Iris pigment epithelial cell (primary cell): ENCODE measurements at places on chromosomes 16 and 17.

GRCh38 chr17:56896968-56897359, 16.9 kb downstream of the TRIM25 start:
- no peak for DNase-seq

- no peak for DNase-seq
Observed at GRCh38 chr17:77328823-77329740, 188.3 kb downstream of the SEC14L1 start.

GRCh38 chr17:80494547-80494946, 18.1 kb upstream of the NPTX1 start:
- DNase-seq: no peak

GRCh38 chr17:39576187-39576586, 31.5 kb downstream of the NEUROD2 start:
- no peak for DNase-seq

DNA sequence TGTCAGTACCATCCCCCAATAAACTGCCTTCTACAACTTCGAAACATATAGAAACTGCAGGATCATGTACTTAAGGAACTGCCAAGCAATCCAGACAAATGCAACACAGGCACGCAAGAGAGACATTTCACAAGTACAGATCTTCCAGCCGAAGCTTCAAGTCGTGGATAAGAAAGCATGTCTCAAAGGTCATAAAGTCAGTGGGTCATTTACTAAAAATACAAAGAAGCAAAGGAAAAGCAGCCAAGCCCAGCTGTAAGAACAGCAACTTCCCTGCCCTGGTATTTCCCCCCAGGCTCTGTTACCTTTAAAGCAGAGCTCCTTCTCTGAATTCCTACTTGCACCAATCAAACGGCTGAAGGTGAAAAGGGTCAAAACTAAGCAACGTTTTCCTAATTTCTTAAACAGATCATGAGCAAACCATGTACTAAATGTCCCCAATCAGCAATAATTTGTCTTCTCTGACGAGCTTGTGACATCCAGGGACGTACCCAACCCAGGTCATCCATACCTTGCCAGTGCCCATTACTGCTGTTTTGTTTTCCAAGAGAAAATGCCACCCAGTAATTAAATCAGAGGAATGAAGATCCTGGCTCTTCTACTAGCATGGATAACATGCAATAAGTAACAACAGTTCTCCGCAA, 1.7 kb downstream of the AKTIP start:
- peak; percentile 50 for DNase-seq

- no peak for DNase-seq
Observed at GRCh38 chr16:27786221-27786922, 236.4 kb downstream of the KATNIP start.

GRCh38 chr16:4212934-4213296, 29.0 kb downstream of the SRL start:
- DNase-seq: peak; percentile 39

DNA sequence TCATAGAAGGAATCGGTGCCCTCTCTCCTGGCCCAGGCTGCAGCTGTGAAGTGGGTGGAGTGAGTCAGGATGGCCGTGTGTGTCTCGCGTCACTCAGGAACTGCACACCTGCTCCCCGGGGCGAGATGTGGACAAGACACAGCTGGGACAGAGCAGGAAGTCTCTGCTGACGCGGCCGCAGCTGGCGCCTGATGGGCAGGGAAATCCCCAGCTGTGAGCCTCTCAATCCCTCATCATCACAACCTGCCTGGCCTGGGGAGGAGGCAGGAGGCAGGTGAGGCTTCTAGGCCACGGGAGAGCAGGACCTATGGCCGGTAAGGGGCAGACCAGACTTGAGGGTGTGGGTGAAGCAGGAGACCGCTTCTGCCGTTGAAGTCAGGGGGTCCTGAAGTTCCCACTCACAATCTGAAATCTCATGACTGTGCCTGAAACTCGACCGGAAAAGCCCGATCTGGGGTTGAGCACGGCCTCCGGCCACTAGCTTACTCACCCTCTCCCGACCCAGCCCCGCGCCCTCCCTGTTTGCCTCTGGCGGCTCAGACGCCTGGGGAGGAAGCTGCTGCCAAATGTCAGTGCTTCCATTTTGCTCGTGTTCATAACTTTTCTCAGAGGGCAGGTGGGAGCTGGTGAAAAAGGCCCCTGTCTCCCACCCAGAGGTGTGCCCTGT, 1.1 kb upstream of the TRPV3 start:
- DNase-seq: peak; percentile 38

GRCh38 chr17:80218391-80218790, 1.7 kb downstream of the SGSH start:
- DNase-seq: no peak

- no peak for DNase-seq
Observed at GRCh38 chr17:78967782-78968362, 11.9 kb downstream of the LGALS3BP start.

- DNase-seq: peak; percentile 43
Observed at GRCh38 chr17:68910251-68910705, 44.9 kb downstream of the ABCA8 start.

DNA sequence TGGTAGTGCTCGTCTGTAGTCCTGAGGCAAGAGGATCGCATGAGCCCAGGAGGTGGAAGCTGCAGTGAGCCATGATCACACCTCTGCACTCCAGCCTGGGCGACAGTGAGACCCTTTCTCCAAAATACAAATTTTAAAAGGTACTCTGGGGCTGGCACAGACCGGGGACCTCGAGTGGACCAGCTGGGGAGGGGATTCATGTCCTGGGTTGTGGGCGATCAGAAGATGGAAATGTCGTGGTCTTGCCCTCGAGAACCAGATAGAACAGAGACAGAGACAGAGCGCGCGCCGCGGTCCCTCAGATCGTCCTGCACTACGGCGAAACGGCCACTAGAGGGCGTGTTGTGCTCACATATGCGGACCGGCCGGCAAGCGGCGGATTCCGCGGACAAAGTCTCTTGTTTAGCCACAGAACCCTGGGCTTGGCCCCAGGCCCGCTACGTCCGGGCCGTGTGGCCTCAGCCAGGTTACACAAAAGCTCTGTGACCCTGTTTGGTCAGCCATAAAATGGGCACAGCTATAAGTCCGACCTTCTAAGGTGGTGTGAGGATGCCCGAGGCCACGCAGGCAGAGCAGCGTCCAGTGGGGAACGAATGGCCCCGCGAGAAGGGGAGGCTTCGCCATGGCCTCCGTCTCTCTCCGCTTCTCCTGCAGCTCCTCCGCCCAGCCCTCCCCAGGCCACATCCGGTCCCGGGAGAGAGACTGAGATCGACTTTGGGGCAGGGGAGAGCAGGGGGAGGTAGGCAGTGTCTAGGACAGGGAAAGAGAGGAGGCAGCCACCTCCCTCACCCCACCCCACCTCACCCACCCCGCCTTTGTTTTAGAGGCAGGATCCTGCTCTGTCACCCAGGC, 14.6 kb upstream of the SBK1 start:
- DNase-seq: peak; percentile 70

DNA sequence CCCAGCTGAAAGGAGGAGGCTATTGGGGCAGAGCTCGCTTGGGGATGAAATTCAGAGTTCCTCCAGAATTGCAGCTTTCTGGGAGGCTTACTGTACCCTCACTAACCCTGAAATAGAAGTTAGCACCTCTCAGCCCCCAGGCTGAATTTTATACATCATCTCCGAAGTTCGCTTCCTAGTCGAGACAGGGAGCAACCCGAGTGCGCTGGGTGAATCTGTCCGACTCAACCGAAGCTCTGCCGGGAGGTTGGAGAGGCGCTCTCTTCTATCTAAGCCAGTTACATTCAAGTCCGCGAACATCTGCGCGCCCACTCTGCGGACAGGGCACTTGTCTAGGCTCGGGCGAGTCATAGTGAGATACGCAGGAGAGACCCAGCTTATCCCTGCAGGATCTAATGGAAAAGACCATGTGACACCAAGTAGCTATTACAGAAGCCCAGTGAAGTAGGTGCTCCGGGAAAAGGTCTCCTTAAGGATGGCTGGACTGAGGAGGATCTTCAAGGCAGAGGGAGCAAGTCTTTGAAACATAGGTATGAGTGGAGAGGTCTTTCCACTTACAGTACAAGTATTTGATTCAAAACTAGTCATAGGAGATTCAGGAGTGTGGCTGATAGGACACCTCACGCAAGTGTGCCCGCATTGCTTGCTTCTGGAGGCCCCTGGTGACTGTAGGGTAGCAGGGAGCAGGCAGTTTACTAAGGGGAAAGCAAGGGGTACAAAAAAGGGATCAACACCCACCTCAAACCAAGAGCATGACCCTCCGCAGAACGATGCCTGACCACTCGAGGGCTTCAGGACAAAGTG, 646 bp upstream of the HES7 start:
- DNase-seq: peak; percentile 47

- DNase-seq: no peak
Observed at GRCh38 chr16:31704138-31704537, 169.5 kb upstream of the ZNF267 start.

- peak; percentile 47 for DNase-seq
Observed at GRCh38 chr17:6555331-6556120, 829 bp downstream of the PITPNM3 start.

DNA sequence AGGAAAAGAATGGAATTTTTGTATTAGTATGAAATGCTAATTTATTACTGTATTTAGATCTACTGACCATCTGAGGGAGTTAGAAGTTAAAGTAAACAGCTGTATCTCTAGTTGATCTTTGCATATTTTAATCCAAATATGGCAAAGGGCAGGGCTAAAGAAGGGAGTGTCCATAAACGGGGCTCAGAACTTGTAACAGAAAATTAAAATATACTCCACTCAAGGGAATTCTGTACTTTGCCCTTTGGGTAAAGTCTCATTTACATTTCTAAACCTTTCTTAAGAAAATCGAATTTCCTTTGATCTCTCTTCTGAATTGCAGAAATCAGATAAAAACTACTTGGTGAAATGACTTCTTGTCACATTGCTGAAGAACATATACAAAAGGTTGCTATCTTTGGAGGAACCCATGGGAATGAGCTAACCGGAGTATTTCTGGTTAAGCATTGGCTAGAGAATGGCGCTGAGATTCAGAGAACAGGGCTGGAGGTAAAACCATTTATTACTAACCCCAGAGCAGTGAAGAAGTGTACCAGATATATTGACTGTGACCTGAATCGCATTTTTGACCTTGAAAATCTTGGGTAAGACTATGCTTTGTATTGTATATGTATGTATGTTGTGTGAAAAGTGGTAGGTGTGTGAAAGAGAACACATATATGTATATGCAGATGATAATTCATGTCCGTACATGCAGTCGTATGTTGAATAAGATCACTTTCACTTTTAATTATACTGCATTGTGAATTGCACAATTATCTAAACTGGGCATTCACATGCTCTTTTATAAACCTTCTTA, at the start of gene ASPA:
Gene ASPA (plus strand): TSS at position 186 of the 799 bp plus-strand sequence. CDS start 163 bp downstream, at position 349.
- no peak for DNase-seq

- no peak for DNase-seq
Observed at GRCh38 chr17:64611369-64611768, 50.7 kb downstream of the SMURF2 start.

DNA sequence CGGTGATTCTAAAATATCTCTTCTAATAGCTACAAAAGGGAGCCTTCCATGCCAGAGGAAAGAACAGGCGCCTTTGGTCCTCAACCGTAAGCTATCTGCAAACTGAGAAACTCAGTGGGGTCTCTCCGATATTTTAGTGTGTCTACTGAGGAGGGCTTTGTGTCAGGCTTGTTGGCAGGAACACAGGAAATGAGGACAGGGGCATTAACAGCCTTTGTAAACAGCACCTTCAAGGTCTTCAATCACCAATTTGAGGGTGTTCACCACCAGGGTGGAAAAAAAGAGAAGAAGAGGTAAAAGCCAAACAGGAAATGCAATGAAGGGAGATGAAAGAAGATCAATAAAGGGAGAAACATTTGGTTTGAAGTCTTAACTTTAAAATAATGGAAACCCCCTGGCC, 580.1 kb upstream of the SALL1 start:
- no peak for DNase-seq

DNA sequence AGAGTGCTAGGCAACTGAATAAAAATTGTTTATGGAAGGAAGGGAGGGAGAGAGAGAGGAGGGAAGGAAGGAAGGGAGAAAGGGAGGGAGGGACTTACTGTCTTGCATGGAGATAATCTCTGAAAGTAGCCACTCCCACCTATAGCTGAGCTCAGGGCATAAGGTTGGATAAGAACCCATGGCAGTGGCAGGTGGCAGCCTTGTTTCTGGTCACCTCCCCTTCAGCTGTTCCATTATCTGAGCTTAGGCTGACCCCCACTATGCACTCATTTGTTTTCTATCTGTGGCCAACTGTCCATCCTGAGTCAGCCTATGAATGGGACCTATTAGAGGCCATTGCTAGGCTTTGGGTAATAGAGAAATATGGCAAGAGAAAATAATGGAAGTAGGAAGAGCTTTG, 25.3 kb upstream of the MTMR4 start:
- DNase-seq: no peak

- no peak for DNase-seq
Observed at GRCh38 chr16:23244122-23244521, 58.0 kb upstream of the SCNN1B start.

GRCh38 chr17:77609553-77610517, 348.7 kb upstream of the TNRC6C start:
- peak; percentile 52 for DNase-seq

DNA sequence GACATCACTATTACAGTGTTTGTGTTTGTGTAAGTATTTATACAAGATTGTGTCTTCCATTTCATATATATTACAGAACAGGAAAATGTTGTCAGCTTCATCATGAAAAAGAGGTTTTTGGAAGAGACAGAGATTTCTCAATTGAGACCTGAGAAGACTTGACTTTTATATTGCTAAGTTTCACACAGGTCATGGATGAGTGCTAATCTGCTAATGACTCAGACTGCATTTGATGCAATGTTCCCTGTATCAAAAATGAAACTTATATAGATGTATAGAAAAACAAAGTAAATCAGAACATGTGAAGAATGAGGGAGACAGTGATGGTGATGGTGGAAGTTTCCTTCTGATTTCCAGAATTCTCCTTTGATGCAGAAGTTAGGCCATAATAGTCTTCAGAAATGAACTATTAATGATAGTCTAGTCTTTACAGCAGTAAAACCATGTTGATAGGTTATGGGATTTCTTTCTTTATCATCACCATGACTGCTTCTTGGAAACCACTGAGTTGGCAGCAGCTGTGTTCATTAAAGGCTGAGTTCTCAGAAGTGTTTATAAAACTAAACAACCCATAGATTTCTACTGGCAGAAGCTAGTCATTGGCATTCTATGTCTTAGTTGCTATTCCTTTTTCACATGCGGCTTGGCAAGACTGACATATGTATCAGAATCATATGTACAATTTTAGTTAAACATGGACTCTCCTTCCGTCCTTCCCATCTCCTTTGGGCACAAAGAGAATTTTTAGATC, 56.1 kb downstream of the PCTP start:
- DNase-seq: no peak

GRCh38 chr16:89116341-89117226, 22.9 kb downstream of the ACSF3 start:
- no peak for DNase-seq

DNA sequence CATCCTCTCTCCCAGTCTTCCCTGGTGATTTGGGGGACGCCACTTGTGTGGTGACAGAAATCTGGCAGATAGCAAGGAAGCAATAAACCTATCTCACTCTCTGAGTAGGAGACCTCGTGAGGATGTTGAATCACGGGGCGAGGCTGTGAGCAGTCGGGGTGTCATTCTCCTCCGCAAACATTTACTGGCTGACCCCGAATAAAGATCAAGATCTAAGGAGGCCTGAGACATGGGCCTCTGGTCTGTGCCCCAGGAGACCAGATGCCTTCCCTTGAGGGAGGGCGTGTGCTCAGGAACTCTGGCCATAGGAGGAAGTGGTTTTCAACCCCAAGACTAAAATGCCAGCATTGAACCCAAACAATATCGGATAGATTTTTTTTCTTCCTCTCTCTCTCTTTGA, 53.1 kb downstream of the FOXL1 start:
- DNase-seq: no peak
